ENCODE measurements at places on chromosomes 1 and 21.

DNA sequence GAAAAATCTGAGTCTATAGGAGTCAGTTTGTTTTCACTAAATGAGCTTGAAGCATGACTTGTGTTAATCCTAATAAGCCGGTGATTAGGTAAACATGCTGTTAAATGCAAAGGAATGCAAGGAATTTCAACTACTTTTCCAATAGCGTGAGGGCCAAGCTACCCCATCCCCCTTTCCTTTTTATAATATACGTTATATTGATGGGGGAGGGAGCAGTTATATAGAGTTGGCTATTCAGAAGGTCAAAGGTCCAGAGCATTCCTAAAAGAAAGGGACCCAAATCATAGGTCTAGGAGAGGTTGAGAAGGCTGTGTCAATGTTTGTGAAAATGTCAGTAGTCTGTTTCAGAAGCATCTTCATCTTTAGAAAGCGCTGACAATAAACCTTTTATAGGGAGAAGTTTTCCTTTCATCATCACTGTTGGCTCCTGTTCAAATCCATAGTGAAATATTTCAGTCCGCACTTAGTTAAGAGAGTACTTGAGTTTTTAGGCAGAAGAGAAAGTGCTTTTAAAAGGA, 3.8 kb downstream of the CCN1 start:
- no peak for DNase-seq

DNA sequence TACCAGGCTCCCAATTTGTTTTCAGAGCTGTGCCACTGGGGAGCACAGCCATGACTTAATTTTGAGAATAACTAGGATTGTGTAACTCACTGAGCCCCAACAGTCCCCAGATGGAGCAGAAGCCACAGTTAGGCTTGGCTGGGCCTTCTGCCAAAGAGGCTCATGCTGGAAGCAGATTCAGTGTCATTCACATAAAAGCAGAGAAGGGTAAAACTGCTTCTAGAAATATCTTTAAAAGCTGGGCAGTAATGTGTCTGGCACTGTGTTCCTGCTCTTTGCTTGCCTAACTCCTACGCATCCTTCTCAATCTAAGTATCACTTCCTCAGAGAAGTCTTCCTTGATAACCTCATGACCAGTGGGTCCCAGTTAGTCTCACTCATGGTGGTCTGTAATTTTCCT, 20.3 kb downstream of the STK40 start:
- DNase-seq, result no peak

GRCh38 chr21:25343774-25344545, 263.3 kb downstream of the MRPL39 start:
- DNase-seq, result no peak

DNA sequence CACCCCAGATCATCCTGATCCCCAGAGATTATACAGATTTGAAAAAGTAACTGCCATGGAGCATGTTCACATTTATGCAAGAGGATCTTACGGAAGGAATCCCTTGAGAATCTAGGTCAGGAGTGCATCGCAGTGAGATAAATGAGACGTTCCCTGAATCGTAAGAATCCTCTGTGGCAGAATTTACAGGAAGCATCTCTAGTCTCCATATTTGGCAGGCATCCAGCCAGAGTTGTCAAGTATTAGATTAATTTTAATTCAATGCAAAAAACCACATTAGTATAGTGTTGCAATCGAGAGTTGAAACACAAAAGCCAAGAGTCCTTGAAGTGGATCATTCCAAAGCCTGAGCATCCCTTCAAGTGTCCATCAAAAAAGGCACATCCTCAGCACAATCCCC, 100.8 kb downstream of the RRAGC start:
- no peak for DNase-seq

GRCh38 chr21:34133802-34134201, 60.4 kb downstream of the MRPS6 start:
- no peak for DNase-seq

DNA sequence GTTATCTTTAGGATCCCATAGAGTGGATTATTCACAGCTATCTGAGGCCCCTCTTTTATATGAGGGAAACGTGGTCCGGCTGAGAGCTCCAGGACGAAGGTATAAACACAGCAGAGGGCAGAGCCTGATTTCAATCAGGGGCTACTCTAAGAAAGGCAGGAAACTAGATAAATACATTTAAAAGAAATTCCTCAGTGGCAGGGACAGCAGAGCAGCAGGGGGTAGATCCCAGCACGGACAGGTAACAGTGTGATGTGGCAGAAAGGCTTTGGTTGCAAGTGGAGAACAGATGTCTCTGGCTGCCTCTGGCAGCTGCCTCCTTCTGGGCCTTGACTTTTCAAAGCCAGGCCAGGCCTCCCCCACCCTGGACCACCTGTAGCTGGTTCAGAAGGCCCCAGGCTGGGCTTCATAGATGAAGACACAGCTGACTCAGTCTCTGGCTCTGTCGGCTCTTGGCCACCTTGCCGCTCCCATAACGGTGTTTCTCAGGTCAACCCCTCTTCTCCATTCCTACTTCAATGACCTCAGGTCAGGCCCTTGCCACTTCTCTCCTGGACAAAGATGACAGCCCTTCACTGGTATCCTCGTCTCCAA, 43.8 kb downstream of the FAM78B start:
- no peak for DNase-seq

GRCh38 chr21:40422896-40423635, 423.9 kb downstream of the DSCAM start:
- DNase-seq, result no peak

DNA sequence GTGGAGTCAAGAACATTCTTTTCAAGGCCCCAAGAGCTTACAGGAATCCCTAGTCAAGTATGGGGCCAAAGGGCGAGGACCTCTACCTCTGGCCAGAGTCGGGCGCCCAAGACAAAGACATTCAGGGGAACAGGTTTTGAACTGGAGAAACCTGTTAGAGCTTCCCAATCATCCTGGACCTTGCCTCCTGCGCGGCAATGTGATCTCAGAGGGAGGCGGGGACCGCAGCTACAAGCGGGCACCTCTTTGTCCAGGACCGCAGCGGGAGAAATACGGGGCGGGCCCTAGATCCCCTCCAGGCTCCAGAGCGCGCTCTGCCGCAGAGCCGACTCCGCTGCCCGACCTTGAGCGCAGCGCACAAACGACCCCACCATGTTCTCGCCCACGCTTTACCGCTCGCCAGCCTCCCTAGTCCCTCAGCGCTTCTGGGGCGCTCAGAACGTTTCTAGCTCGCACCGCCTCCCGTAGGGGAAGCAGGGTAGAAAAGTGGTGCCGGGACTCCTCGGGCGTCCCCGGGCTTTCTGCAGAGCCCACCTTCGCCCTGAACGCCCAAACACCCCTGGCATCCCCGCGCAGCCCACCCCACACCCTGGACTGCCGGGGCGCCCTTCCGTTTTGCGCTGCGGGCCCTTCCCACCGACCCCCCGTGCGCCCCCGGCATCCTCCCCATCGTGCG, 28.1 kb downstream of the RABIF start:
- peak; percentile 46 for DNase-seq

- no peak for DNase-seq
These were observed 9.8 kb downstream of the TXNDC12 start for GRCh38 chr1:52045236-52045635.

DNA sequence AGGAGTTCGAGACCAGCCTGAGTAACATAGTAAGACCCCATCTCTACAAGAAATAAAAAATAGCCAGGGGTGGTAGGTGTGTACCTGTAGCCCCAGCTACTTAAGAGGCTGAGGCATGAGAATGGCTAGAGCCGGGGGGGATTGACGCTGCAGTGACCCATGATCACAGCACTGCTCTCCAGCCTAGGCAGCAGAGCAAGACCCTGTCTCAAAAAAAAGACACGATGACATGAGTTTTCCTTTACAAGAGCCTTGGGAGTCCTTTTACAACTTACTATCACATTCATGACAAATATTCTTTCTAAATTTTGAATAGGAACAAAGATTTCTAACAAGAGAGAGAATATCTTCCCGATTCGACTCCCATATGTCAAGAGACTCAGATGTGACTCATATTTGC, 3.3 kb upstream of the BRWD1 start:
- DNase-seq, result no peak

DNA sequence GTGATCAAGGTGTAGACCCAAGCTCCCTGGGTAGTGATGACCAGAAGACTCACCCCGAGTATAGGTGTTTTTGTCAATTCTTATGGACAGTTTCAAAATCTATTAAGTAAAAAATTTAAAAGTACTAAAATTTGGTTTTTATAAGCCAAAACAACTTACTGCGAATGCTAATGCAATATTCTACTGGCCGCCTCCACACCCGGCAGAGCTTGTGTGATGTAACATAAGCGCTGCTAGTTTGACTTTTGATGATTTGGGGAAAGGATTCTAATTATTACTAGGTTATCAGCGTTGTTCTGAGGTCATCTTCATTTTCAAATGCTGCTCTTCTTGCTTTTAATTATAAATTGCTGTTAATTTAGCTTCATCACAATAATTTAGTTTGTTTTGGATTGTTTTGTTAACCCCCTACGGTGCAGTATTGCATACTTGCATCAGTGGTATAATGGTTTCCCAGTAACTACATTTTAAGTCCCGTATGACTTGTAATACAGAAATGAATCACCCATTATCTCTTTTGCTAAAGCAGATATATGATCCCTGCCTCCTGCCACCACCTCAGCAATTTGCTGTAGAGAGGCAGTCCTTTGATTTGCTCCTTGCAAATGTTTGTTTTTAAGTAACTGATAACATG, 178.0 kb downstream of the SDCCAG8 start:
- DNase-seq, result no peak

GRCh38 chr1:167501515-167502191, 16.7 kb downstream of the CD247 start:
- DNase-seq, result no peak

GRCh38 chr1:147472966-147473732, 68.2 kb upstream of the BCL9 start:
- DNase-seq, result no peak

GRCh38 chr1:65431111-65431705, 10.7 kb downstream of the LEPR start:
- DNase-seq, result peak; percentile 22

- no peak for DNase-seq
These were observed 564.2 kb downstream of the SMYD3 start for GRCh38 chr1:245942856-245943255.

- no peak for DNase-seq
These were observed 1.3 kb upstream of the PDE4B start for GRCh38 chr1:65791396-65791795.

- DNase-seq, result peak; percentile 94
These were observed at the start of gene FAAP20 for GRCh38 chr1:2194319-2194897. Gene FAAP20 (minus strand): TSS chr1:2194772. CDS start chr1:2194749, 23 bp downstream.

GRCh38 chr1:165075725-165076370, 280.7 kb downstream of the LMX1A start:
- no peak for DNase-seq

DNA sequence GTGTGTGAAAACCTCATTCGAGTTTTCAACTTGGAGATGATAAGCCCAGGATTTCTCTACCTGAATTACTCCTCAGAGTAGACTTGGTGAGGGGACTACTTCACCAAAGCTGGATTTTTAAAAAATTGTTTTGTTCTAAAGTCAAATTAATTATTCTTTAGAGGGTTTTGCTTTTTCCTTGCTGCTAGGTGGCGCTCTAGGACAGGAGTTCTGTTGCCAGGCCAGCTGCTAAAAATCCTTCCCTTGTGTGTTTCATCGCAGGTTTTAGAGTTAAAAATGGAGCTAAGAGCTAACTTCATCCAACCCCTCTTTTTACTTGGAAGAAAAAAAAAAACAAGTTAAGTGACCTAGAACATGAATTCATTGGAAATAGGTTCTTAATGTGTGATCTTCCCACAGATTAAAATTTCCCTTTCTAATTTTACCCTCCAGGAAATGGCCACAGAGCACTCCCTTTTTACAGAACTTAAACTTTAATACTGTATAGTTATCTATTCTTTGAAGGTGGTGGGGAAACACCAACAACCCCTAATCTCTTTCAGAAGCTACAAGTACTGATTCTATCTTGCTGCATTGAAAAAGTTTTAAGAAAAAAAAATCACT, 36.7 kb upstream of the FAM163A start:
- DNase-seq, result peak; percentile 56

DNA sequence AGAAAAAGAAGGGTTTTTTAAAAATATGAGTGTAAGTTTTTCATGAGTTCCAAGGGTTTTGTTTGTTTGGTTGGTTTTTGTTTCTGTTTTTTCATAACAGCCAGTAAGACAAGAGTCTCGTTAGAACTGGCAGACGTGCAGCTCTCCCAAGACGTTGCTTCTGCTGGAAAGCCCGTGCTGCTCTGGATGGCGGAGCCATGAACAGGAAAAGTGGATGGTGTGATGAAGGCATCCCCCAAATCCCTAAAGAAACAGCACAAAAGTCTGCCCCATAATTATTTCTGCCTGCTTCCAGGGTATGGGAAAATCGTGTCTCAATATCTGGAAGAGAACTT, 157.9 kb upstream of the BACE2 start:
- no peak for DNase-seq

Measured in GM20000 (cell line).